Hypothalamus (tissue), 51 donors: ENCODE measurements at places on chromosomes 4 and X.

GRCh38 chr4:111984169-111984819 lies 161.0 kb upstream of the FAM241A start:
- DNase-seq: no peak

DNA sequence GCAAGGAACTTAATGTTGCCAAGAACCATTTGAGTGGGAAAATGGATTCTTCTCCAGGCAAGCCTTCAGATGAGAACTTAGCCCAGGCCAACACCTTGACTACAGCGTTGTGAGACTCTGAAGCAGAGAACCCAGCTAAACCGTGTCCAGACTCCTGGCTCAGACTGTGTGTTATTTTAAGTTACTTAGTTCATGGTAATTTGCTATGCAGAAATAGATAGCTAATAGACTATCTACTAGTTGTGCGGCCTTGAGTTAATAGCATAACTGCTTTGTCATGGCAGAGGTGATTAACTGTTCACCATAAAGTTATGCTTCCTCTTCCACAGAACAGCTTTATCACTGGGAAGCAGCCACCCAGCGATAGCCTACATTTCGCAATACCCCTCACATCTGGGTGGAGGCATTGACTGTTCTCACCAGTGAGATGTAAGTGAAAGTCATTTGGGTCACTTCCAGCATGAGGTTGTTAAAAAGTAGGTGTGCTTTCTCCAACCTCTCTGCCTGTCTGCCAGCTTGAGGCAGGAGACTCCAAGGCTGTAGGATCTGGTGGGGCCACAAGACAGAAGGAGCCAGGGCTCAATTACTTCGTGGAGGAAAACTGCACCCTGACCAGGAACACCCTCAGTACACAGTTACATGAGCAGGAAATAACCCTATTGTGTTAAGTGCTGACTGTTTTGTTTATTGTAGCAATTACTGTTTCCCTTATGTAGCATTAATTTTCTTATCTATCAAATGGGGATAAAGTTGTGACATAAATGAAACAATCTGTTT lies 94.2 kb downstream of the GPAT3 start:
- no peak for DNase-seq

DNA sequence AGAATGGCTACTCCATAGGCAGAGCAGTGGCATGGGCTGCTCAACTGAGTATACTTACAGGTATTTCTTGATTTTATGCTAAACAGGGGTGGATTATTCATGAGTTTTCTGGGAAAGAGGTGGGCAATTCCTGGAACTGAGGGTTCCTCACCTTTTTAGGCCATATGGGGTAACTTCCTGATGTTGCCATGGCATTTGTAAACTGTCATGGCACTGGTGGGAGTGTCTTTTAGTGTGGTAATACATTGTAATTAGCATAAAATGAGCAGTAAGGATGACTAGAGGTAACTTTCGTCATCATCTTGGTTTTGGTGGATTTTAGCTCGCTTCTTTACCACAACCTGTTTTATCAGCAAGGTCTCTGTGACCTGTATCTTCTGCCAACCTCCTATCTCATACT lies 48.2 kb upstream of the HPSE start:
- no peak for DNase-seq

DNA sequence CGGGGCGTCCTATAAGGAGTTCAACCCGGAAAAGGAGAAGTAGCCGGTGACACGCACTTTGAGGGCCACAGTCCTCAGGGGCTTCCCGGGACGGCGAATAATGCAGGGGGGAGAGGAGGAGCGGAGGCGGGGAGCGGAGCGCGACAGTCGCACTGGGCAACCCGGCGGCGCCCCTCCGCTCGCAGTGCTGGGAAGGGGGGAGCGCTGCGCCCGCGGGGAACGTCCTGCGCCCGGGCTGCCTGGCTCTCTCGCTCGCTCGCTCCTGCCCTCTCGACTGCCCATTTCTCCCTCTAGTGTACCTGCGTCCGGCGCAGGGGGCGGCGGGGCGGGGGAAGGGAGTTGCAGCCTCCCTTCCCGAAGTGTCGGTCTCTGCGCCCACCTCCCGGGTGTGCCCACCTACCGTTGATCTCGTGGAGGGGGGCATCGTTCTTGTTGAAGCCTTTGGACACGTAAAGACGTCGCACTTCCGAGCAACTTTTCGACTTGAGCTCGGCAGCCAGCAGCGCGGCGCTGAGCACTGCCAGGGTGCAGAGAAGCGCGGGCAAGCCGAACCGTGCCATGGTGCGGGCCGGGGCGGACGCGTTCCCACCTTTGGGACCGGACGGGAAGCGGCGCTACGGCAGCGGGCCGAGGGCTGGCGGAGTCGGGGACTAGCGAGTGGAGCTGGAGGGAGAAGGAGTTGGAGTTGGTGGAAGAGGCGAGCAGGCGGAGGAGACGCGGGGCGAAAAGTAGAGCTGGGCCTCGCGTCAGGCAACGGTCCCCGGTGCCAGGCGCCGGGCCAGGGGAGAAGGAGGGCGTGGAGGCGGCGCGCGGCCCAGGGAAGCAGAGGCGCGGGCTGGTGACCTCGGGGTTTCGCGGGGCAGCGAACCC lies 648 bp downstream of the GPC4 start:
- DNase-seq: no peak

DNA sequence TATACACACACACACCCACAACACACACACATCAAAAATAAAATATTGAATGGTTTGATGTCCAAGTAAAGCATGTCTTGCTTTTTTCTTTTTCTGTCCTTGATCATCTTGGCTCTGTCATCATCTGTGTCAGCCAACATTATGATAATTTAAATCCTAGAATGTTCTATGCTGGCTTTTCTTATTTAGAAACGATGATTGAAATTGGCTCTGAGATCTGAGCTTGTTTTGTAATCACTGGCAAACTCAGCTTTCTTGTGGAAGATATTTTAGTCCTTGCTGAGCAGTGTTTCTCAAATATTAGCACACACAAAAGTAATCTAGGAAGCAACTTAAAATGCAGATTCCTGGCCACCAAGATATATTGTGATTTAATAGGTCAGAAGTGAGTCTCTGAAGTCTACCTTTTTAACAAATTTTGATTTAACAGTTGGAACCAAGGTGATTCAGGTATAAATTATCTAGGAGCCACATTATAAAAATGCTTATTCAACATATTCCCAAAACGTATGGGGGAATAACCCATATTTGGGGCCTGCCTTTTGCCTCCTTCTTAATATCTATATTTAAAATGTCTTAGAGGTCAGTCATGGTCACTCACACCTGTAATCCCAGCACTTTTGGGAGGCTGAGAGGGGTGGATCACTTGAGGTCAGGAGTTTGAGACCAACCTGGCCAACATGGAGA lies 24.0 kb upstream of the DSPP start:
- DNase-seq: no peak

DNA sequence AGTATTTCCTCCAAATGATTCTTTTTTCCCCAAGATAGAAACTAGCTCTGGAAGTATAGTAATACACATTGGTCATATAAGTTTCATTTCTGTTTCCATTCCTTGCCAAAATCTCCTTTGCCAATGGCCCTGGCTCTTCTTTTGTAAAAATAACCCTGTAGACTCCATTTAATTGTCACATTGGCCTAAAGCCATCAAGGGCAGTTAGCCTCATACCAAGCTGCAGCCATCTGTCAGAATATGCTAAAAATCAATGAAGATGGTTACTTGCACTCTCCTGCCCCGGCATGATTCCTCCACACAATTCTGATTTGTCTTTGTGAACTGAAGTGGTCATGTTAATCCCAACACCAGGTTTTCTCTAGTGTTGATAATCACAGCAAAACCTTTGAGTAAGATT lies 380.5 kb downstream of the SH2D1A start:
- no peak for DNase-seq

GRCh38 chr4:65667506-65668041 lies 2.7 kb downstream of the EPHA5 start:
- no peak for DNase-seq

GRCh38 chr4:100907465-100908454 lies 389.9 kb upstream of the EMCN start:
- no peak for DNase-seq

GRCh38 chrX:135974279-135974856 lies 580 bp upstream of the MMGT1 start:
- peak; percentile 33 for DNase-seq

DNA sequence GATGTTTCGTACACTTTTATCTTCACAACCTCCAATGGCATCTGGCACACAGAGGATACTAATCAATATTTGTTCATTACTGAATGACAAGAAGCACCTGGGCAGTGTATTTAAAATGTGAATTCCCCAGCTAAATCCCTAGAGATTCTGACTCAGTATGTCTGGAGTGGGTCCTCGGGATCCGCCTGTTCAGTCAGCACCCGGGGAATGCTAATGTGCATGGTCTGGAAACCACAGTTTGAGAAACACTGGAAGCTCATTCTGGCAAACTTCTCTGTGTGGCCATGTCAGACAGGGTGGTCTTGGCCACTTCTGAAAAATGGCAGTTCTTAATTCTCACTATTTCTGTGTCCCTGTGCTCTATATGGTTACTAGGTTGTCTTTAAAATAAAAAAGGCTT lies 138.8 kb upstream of the VCX start:
- DNase-seq: no peak

DNA sequence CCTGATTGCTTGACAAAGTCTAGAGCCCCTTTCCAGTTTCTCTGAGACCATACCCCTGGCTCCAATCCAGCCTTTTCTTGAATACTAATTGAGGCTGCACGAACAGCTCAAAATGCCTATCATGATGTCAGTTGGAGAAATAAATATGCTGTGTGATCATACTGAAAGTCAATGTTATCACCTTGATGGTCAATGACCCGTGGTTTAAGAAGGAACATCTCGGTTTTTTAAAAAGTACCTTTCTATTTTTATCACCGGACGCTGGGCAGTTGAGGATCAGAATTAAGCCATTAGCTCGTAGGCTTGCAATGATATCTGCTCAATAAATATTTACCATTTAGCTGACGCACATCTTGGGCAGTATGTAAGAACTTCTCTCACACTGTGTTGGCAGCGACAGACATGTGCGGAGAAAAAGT lies 852 bp upstream of the WDR44 start:
- no peak for DNase-seq

DNA sequence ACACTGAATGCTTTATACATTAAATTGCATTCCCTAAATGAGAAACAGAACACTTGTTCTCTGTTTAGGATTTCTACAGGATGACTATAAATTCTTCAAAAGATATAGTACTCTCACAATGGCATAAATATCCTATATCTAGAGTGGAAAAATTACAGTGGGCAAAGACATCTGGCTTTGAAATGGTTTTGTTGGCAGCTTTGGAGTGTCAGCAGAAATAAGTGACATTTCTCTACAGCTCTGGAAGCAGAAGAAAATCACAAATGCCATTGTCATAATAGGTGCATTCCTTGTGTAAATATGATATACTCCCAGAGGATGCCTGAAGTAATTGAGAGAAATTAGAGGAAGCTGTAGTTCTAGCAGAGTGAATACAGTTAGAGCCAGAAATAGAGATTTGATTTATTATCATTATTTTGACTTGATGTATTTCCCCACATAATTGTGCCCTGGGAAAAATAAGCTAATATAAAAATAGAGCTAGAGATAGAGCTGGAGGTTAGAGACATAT lies 95.9 kb upstream of the GALNTL6 start:
- DNase-seq: no peak

DNA sequence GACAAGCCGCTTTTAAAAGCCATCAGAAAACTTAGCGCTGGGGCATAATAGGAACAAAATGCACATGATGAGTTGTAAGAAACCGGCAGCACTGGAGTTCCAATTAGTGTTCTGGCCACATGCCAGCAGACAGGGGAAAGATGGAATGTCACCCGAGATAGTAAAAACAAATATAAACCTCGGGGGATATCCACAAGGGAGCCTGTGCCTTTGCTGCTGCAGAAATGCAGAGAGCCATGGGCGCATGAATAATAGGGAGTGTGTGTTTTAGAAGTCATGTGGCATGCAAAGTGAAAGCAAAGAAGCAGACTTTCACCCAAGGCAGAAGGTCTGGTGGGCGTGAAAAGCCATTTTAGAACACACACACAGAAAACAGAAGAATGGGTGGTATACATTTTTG lies 19.1 kb downstream of the GPRASP3 start:
- no peak for DNase-seq

DNA sequence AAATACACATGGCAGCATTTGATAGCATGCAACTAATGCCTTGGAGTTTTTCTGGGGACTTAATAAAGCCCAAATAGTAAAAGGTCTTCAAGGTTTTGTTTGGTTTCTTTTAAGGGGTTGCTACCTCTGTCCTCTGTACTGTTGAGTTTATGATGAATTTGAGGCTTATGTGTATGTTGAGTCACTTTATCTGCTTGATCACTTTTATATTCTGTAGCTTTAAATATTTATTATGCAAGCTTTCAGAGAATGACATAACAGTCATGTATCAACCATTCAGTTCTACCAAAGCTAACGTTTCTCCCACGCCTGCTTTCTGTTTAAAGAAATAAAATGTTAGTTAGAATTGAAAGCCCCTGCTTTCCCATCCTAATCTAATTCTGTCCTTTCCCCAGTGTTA lies 122.2 kb downstream of the NHS start:
- no peak for DNase-seq

DNA sequence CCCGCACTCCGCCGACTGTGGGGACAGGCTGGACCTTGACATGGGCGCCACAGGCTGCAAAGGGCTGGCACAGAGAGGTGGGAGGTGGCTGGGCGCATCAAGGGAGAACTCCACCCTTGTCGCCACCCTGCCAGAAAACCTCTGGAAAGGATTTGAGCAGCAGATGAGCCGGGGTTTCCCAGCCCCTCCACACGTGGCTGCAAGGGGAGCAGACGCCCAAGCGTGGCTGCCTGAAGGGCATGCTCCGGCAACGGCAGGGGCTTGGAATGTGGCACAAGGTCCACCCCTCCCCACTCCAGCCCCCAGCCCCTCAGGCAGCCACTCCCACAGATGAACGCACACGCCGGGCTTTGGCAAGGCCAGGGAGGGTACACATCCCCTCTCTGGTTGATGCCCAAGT lies 4.6 kb downstream of the BGN start:
- DNase-seq: no peak

DNA sequence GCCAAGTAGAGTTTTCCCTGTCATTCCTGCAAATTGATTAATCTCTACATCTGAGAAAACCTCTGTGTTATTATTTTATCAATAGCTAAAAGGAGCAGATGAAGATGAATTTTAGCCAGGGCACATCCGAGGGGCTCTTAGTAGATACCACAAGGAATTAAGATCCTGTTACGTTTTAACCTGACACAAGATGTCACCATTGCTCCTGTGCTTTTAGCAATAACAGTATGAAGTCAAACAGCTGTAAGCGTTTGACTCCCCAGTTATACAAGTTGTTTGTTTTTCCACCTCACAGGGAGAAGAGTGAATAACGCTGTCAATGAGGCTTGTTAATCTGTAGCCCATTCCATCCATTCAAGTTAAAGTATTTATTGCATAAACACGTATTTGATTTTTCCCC lies 76.0 kb upstream of the AP1S2 start:
- no peak for DNase-seq

GRCh38 chrX:130658310-130658709 lies 244.7 kb downstream of the ENOX2 start:
- no peak for DNase-seq

DNA sequence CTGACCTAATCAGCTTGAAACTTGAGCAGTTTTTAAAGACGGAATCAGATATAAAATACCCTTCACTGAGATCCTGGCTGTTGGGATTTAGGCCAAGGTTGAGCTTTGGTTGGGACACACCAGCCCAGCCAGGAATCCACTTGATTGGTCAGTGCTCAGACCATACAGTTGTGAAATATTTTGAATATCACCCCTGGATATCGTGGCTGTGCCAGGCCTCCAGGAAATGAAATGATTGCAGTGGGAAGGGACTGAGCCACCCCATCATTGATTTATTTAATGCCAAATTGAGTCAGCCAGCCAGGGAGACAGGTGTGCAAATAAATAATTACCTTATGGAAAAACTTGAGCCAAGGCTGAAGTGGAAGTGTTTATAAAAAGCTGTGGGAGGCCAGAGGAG lies 128.4 kb upstream of the SCML1 start:
- no peak for DNase-seq

- DNase-seq: no peak
These were observed 11.2 kb downstream of the NEK1 start for GRCh38 chr4:169601016-169601771.
